ENCODE measurements at places on chromosomes 11 and 22.
A peak's percentile ranks its signal among the peaks of the same experiment; 100 is the strongest.

GRCh38 chr22:37633625-37634416, 5.6 kb upstream of the SH3BP1 start:
- peak; percentile 89 for DNase-seq

DNA sequence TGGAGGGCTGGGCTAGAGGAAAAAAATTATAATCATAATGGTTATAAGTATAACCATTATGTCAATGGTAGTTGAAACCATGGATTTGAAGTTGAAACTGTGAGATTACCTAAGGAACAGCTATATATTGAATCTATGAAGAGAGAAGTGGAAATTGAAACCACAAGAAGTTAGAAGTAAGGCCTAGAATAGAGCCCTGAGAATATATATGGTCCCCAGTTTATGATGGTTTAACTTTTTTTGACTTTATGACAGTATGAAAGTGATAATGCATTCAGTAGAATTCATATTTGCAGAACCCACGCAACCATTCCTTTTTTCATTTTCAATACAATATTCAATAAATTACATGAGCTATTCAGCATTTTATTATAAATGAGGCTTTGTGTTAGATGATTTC, 15.0 kb downstream of the AASDHPPT start:
- DNase-seq, result no peak

DNA sequence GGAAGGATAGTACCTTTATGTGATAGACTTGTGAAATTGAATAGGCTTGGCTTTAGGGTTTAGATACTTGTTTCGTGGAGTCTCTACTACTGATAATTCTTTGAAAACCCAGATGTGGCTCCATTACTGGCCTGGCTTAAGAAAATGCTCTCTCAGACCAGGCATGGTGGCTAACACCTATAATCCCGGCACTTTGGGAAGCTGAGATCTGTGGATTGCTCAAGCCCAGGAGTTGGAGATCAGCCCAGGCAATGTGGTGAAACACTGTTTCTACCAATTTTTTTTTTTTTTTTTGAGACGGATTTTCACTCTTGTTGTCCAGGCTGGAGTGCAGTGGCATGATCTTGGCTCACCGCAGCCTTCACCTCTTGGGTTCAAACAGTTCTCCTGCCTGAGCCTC, 40.9 kb downstream of the ATG13 start:
- DNase-seq, result no peak

DNA sequence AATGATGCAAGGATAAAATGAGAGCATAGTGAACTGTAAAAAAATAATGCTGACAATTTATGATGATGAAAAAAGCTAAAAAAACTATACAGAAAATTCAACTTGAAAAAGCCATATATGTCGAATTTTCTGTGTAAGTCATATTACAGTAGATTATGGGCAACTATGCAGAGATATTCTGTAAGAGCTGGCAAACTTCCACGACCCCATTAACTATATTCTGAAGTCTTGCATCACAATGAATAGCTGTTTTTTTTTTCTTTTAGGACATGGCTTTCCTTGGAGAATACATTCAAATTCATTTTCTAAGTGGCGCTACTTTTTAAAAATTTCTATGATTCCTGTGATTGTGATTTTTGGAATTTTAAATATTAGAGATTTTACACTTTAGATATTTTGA, 18.4 kb downstream of the PSMD13 start:
- no peak for DNase-seq

- no peak for DNase-seq
Measured at GRCh38 chr22:17237038-17237668, 17.9 kb upstream of the ADA2 start.

GRCh38 chr11:120228794-120229384, 11.1 kb upstream of the POU2F3 start:
- DNase-seq, result no peak

DNA sequence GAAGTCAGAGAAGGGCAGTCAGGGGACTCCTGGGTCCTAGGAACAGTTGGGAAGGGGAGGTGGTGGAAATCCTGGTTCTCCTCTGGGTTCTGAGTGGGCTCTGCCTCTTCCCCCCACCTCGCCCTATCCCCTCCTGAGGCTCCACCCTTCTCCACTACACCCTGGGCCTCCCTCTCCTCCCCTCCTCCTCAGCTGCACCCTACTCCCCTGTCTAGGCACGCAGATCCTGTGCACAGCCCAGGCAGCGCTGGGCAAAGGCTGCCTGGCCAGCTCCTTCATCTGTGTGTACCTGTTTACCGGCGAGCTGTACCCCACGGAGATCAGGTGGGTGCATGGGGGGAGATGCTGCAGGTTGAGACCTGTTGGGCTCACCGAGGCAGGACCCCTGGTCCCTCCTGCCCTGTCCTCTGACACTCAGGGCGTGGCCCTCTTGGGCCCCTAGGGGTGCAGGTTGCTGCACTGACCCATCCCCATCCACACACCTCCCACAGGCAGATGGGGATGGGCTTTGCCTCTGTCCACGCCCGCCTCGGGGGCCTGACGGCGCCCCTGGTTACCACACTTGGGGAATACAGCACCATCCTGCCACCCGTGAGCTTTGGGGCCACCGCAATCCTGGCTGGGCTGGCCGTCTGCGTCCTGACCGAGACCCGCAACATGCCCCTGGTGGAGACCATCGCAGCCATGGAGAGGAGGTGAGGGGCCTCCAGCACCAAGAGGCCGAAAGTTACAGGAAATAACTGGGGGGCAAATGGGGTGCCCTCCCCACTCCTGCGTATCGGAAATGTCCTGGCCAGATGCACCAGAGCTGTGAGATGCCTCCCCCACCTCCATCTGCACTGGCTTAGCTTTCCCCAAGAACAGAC, 25.3 kb upstream of the POLA2 start:
- no peak for DNase-seq

DNA sequence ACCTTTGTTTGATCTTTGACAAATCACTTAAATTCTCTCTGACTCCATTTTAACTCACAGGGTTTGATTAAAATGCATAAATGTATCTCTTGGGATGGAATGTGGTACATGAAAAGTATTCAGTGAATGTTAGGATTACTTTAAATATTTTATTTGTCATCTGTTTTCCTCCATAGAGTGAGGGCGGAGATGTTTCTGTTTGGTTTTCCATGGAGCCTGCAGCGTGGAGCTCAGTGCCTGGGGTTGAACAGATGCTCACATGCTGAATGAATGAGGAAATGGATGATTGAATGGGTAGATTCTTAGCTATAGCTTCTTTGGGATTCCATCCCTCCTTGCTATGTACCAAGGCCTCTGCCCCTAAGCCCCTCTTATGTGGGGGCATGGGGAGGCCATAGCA, 10.0 kb downstream of the TSPAN18 start:
- no peak for DNase-seq

DNA sequence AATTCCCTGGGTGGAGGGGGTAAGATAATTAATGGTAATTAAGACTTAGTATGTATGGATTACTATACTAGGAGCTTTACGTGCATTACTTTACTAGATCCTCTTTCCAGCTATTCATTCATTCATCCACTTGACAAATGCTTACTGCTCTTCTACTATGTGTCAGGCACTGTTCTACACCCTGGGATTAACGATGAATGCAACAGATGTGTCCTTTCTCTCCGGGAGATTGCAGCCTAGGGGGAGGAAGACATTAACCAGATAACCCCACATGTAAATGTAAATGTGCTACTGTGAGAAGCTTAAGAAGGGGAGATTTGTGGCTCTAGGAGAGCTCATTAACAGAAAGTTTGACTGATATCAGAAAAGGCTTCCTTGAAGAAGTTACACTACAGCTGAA, 1.7 kb downstream of the ANKK1 start:
- DNase-seq, result no peak

GRCh38 chr11:30006876-30007275, 10.0 kb downstream of the KCNA4 start:
- no peak for DNase-seq

DNA sequence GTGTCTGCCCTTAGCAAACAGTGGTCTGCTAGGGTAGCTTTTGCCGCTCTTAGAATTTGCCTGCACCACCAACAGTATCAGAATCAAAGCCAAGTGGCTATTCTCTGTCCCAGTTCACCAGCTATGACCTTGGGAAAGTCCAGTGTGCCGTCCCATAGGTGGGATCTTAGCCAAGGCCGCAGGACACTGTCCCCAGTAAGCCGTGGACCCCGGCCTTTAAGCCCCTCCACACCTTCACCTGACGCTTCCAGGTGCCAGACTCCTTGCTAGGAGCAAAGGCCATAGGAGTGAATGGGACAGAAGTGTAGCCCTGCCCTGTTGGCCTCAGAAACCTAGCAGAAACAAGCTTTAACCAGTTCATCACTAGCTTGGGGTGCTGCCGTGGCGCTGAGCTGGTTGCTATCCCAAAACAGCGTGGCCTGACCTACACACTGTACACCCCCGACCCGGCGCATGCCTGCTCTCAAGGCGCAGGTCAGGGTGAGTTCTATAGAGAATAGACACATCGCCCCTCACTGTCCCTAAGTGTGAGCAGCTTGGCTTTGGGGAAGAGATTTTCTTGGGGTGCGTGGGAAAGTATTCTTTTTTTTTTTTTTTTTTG, 4.5 kb downstream of the FADD start:
- no peak for DNase-seq

DNA sequence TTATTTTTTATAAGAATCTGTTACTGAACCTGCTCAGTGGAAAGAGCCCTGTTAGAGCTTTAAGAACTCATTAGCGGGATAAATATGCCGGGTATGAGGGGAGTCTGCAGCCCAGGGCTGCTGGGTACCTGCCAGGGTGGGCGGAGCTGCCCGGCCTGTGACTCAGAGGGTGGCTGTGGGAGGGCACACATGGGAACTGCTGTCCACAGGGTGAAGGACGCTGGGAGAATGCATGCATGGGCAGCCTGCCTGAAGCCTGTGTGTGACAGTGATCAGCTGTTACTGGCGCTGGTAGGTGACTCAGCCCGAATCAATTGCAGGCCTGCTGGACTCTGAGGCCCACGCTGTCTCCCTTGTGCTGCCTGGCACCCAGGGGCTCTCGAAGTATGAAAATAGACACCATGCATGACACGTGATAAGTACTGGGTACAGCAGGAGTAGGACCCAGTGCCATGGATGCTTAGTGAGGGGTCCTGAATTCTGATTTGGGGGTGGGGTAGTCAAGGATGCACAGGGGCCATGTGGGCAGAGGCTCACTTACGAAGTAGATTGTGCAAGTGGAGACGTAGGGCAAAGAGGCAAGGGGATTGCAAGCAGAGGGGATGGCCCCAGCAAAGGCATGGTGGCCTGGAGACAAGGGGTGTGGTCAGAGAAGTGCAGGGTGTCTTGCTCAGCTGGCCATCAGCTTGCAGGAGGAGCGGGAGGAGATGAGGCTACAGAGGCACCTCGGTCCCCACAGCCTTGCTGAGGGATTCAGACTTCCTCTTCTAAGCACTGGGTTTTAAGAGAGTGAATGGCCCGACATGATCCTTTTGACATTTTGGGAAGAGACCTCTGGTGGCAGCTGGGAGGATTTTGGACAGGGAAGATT, 36.5 kb downstream of the GRIK4 start:
- DNase-seq, result peak; percentile 92

- DNase-seq, result peak; percentile 2
Measured at GRCh38 chr11:99325847-99326246, 305.1 kb downstream of the CNTN5 start.

GRCh38 chr22:20864186-20864908, 5.5 kb downstream of the SNAP29 start:
- no peak for DNase-seq

DNA sequence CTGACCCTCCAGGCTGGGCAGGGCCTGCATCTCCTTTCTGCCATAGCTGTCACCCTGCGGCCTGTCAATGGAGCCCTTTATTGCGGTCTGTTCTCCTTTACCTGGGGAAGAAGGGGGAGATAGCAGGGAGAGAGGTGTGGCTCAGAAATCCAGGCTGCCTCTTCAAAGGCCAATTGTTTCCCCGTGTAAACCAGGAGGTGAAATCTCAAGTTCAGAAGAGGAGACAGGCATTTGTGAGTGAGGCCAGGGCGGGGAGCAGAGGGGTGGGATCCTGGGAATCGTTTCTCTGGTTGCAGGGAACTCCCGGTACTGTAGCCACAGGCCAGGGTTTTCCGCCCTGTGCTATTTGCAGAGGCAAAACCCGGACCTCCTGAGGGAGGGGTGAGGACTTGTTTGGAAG, 9.1 kb downstream of the DCPS start:
- no peak for DNase-seq

- no peak for DNase-seq
Measured at GRCh38 chr11:81444297-81444696, 1289.4 kb downstream of the FAM181B start.

- no peak for DNase-seq
Measured at GRCh38 chr11:8640267-8640906, 42.1 kb downstream of the TRIM66 start.

DNA sequence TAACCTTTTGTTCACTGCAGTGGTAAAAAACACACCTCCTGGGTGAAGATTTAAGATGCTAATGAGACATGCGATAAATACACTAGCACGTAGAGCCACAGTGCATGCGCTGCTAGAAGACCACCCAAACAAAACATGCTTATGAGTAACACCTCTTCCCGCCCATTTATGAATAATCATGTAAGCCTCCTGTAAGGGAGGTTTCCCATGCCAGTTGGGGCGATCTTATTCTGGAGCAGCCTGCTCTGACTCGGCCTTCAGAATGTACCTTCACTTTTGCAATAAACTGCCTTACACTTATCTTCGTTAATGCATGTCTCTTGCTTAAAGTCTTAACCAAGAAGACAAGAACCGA, 18.1 kb upstream of the SCARF2 start:
- DNase-seq, result no peak

DNA sequence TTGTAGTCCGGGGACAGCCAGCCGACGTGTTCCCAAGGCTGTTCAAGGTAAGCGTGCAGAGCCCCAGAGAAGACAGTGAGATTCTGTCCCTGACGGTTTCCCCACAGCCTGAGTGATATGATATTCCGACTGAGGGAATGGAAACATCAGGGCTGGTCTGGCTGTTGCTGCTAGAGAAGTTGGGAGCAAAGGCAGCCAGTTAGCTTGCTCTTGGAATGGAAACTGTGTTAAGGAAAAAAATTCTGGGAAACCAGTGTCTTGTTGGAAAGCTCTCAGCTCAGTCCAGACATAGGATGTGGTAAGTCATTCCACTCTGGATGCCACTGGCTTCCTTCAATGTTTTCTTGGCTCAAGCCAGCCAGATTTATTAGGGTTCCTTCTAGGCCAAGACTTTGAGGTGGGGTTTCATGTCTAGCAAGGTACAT, 8.8 kb downstream of the CRY2 start:
- DNase-seq, result no peak

All from AG08396 (cell line).